ENCODE measurements at places on chromosomes 7 and 10. TPM values are rescaled to one million over a fixed set of nuclear protein-coding genes. Genes with fewer than 3 reads are reported as not detected.

UNCX gene
- not detected for polyA plus RNA-seq

ACSM6 gene
- polyA plus RNA-seq = not detected

OR2A1 gene
- polyA plus RNA-seq = 0.59 TPM

DNA sequence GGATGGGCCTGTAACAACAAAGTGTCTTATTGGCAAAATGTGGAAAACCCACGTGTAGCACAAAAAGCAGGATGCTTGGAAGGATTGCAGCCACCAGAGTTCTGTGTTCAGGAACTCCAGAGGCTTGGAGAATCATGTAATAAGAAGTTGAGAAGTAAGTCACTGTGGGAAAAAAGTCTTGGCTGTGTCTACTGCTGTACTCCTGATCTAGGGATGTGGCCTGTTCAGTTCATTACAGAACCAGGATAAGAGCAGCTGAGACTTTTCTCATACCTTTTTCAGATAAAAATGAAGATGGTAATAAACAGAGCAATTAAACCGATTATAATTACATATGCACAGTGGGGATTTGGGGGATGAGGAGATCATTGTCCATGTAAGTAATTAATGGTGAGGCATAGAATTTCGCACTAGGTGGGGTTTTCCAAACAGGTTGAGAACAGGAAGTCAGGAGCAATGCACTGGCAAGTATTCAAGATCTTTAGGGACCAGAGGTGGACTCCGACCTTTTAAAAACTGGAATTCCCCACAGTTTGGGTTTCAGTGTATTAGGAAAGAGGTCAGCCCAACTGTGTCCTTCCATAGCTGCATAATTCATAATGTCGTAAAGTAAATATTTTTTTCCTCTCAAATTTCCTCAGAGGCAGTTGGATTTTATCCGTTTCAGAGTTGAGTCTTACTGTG lies 281.7 kb downstream of the FRMD4A start:
- DNase-seq = no peak

DNA sequence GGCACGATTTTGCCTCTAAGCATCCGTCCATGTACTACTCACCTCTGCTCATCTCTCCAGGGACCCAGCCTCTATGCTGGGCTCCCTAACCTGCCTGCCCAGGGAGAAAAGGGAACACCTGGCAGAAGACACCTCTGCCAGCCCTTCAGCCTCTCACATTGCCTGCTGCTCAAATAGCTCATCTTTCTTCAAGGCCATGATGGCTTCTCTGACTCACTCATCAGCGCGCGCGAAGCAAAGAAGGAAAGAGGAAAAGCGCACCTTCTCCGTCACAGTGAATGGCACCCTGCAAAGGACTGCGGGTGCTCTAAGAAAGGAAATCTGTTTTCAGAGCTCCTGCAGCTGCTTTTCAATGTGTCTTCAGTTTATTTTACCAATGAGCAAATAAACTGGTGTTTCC lies 174.0 kb downstream of the PRKAG2 start:
- DNase-seq = peak; percentile 3

- no peak for DNase-seq
These were observed 80.4 kb downstream of the PPP1R3C start for GRCh38 chr10:91552274-91553095.

DNA sequence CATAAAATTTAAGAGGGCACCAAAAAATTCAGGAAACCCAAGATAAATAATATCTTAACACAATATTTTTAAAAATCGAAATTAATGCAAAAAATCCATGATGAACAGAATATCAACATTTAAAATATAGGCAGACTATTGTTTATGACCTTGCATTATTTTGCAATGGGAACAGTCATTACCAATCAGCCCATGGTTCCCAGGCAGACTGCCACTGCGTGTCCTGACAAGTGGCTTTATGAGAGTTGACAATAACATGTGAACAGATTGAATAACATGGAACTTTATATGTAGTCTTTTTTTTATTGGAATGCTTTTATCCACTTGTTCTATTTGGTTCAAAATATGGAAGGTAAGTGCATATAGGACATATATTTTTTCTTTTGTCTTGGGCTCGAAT lies 3.1 kb upstream of the AVPI1 start:
- DNase-seq = no peak

DNA sequence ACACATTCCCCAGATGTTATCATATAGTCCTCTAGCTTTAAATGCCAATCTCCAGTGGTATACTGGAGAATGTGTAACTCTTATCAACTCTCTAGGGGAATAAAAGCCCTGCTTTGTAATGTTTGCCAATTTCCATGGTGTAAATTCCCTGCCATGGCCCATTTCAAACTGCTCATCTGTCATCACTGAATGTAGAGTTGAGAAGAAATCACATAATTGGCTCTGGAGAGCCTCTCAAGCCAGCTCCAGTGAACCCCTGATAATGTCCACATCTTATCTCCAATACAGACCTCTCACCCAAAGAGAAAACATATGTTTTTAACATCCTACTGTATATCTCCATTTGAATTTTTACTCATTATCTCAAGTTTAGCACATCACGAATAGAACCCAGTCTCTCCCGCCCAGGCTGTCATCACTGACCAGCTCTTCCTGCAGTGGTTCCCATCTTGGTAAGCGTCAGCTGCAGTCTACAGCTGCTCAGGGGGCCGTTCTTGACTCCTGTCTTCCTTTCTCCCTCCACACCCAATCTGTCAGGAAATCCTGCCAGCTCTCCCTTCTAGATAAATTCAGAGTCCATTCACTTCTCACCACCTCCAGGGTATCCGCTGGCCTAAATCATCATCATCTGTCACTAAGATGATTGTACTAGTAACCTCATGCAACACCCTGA lies 332.4 kb downstream of the FRMD4A start:
- no peak for DNase-seq

DNA sequence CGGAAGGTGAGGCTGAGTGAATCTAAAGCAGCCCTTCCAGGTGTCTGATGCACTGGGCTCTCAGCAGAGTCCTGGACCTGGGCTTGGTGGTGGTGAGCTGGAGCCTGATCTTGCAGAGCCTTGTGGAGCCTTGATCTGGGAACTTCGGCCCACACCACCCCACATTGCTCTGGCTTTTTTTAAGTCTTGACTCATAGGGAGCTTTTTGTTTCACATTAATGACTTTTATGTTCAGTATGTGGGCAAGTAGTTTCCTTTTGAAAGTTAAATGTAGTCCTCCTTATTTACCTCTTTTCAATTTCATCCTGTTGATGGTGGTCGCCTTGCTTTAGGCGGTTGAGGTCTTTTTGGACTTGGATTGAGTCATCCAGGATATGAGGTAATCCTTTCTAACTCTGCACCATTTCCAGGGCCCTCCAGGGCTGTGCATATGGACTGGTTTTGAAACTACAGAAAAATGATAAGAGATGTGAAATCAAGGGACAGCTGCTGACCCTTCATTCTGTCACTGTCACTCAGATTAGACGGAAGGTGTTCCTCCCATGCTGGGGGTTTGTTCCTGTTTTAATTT lies 2.9 kb upstream of the NRAP start:
- DNase-seq = no peak
